Stimulated activated naive CD8-positive, alpha-beta T cell treated with anti-CD3 and anti-CD28 coated beads, Interleukin-15, amount 100 ng/mL, for 72 hours (primary cell): ENCODE measurements at places on chromosomes 12 and 14.
A peak's percentile ranks its signal among the peaks of the same experiment; 100 is the strongest.

- DNase-seq, result no peak
These were observed 1345.6 kb downstream of the FSCB start for GRCh38 chr14:43161477-43161876.

- DNase-seq, result no peak
These were observed 16.0 kb upstream of the PLEKHH1 start for GRCh38 chr14:67517083-67517482.

- no peak for DNase-seq
These were observed 134.4 kb upstream of the GRIP1 start for GRCh38 chr12:66813137-66813892.

- no peak for DNase-seq
These were observed 3.5 kb downstream of the RAP1B start for GRCh38 chr12:68614105-68614679.

- no peak for DNase-seq
These were observed 68.9 kb downstream of the KDM2B start for GRCh38 chr12:121511916-121512315.

- peak; percentile 36 for DNase-seq
These were observed 55.7 kb downstream of the TRPV4 start for GRCh38 chr12:109777544-109777943.

- no peak for DNase-seq
These were observed 148.2 kb downstream of the KIF21A start for GRCh38 chr12:39294715-39295114.

- no peak for DNase-seq
These were observed 5.5 kb downstream of the CKB start for GRCh38 chr14:103517174-103517566.

GRCh38 chr14:46248001-46248630 is 403.5 kb downstream of the RPL10L start:
- DNase-seq, result no peak

- DNase-seq, result no peak
These were observed 4.1 kb downstream of the CLEC2B start for GRCh38 chr12:9864913-9865675.

- DNase-seq, result no peak
These were observed 145.7 kb downstream of the GALC start for GRCh38 chr14:87847216-87847755.

DNA sequence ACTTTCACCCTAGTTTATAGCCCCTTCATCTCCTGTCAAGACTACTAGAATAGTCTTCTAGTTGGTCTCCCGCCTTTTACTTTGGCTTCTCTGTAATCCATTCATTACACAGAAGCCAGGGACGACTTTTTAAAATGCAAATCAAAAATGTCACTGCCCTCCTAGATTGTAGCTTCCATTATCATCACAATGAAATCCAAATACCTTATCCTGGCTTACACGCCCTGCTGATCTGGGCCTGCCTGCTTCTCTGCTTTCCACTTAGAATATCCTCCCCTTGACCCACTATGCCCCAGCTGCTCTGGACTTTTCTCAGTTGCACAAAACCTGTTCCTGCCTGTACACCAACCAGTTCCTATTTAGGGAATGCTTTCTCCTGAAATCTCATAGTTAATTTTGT is 4.5 kb upstream of the EEA1 start:
- no peak for DNase-seq

DNA sequence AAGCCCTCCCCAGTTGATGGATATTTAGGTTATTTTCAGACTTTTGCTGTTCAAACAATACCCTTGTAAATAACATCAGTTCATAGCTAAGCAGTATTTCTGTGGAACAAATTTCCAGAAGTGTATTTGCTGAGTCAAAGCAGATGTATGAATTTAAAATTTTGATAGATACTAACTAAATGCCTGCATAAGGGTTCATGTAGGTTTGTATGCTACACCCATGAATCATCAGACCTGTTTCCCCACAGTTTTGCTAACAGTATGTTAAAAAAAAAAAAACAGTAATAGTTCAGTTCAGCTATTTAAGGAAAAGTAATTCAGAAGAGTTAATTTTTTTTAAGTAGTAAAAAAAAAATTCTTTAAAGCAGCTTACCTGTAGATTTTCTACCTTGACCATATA is 236.1 kb upstream of the DIO2 start:
- no peak for DNase-seq

DNA sequence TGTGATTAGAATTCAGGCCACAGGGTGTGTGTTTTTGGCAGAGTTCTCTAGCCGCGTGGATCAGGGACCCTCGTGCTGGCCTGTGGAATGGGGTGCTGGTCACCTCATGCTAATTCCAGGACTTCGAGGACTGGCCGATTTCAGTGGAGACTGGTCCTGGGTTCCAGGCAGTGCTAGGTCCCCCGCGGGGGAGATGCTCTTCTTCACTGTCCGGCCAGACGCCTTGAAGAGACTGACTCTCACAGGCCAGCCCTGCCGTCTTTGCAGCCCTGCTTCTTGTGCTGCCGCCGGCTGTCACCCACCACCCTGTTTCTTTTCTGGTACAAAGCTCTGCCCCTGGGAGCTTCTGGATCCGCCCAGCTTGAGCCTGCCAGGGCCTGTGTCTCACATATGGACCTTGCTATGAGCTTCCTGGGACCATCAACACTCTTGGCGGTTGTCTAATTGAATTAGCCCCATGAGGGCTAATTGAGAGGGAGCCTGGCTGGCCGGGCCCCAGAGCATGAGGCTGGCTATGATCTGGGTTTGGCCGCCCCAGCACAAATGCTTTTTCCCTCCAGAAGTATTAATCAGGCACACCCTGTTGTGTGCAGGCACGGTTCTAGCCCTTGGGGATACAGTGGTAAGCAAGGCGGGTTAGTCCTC is 8.2 kb downstream of the MLXIP start:
- no peak for DNase-seq

DNA sequence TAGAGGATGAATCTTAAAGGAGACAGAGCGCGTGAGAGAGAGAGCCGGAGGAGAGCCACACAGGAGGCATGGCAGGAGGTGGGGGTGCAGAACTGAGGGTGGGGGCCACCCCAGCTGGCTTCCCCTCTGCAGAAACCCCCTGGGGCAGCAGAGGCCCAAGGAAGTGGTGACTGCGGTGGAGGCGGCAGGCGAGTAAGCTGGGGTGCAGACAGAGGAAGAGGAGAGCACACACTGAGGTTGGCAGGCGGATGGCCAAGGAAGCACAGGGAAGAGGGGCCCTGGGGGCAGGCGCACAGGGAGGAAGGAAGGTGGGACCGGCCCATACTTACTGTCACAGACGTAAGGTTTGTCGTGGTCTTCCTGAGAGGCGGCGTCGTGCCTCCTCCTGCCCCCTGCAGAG is 179.8 kb downstream of the DPF3 start:
- peak; percentile 52 for DNase-seq

DNA sequence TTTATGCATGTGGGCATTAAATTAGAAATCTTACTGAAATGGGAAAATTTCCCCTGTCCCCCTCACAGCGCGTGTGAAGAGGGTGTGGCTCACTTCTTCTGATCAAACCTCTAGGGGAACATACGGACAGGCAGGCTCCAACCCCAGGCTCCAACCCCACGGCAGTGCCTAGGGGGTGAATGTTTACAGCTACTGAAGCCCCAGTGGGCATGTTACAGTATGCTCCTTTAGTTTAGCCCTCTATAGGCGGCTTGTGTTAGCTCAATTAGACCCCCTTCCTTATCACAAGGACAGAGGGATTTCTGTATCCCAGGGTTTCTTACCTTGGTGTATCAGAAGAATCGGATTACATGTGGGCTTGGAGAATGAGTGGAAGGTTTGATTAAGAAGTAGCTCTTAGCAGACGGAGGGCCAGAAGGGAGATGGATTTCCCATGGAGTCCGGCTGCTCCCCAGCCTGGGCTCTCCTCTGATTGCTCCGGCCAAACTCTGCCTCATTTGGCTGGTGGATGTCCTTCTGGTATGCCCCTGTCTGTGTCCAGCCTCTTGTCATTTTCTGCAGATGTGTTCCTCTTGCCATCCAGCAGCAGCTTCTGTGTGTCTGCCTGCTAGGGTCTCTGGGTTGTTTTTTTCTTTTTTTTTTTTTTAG is 223.7 kb downstream of the TMTC2 start:
- no peak for DNase-seq

DNA sequence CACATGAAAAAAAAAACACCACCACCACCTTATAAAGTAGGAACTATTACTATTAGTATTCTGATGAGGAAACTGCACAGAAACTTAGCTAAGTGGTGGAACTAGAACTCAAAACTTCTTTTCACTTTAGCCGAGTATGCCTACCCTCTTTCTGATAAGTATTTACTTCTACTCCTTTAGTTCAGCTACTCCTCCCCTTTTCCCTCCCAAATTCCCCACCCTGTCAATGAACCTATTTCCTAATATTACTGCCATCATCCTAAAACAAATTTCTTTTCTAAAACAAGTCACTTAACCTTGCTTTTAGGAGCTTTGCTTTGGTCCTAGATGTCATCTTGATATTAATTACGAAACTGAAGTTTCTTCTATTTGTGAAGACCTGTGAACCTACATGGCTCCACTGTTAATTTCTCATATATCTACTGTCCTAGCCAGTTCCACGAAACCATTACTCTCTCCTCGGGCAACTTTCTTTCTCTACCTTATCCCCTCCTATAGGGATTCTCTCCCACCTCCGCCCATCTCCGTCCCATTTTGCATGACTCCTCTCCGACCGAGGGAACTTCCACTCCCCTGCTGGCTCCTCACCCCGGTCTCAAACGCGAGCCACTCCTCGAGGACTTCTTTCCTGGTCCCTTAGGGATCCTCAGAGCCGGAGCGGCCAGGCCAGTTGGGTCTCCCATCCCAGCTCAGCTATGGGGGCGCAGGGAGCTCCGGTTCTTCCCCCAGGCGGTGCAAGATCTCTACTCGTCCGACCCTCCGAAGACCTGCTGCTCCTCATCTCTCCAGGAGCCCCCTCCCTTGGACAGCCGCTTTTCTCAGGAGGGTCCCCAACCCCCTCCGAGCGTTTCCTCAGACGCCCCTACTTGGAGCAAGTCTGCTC is 1.1 kb downstream of the NUMB start:
- peak; percentile 16 for DNase-seq

- DNase-seq, result no peak
These were observed 3.1 kb downstream of the HOXC13 start for GRCh38 chr12:53941750-53942149.

DNA sequence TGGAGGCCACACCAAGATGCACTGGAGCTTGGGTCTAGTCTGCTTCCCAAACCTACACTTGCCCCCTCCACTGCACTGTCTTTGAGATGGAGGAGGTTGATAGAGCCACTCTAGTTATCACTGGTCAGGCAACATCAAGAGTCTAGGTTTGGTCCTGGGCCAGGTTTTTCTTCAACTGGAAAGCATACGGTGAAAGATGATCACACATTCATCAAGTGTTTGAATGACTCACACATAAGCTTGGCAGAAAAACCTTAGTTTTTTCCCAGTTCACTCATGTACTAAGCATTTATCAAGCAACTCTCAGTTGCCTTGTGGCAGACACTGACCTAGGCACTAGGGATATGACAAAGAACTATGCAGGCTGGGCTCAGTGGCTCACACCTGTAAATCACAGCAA is 84.5 kb downstream of the PLEKHG3 start:
- DNase-seq, result no peak

DNA sequence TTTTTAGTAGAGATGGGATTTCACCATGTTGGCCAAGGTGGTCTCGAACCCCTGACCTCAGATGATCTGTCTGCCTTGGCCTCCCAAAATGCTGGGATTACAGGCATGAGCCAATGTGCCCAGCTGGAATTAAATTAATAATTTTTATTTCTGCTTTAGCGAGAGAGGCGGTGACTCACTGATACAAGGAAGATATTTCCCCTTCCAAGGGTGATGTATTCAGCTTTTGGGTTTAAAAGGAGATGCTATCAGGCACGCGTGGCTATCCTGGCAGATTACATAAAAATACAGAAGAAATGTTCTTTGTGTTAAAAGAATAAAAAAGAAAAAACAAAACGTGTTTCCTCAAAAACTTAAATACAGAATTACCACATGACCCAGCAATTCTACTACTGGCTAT is 12.4 kb upstream of the P2RX7 start:
- DNase-seq, result no peak

GRCh38 chr14:64968167-64968566 is 4.0 kb downstream of the RAB15 start:
- no peak for DNase-seq

DNA sequence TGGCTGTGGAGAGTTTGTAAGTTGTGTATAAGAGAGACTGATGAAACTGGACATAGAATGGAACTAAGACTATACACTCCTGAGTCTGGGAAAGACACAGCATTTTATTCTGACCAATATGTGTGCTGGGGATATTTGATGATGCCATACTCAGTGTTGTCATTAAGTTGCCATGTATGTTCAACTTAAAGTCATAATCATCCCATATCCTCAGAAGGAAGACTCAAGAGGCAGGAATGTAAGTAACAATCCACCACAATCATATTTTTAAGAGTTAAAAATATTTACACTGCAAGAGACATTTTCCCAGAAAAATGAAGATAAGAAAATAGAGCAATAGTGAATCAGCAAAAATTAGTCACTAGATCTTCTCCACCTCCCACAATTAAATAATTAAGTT is 120.1 kb downstream of the MDGA2 start:
- DNase-seq, result no peak

- no peak for DNase-seq
These were observed 255.1 kb downstream of the NEDD1 start for GRCh38 chr12:97162173-97162572.

DNA sequence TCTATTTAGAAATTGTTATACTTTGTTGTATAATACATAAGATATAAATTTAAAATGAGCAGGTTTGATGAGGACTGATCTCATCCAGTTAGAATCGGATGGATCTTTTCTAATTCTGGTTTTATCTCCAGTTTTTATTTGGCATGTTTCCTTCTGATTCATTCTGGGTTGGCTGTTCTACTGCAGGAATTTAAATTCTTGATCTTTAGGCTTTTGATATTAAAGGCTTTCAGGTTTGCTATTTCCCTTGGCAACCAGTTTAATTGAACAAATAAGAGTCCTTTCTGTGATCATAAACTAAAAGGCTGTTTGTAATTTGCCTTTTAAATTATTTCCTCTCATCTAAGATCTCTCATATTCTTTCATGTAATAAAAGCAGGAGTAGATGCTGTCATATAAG is 83.4 kb downstream of the PDE6H start:
- DNase-seq, result no peak

DNA sequence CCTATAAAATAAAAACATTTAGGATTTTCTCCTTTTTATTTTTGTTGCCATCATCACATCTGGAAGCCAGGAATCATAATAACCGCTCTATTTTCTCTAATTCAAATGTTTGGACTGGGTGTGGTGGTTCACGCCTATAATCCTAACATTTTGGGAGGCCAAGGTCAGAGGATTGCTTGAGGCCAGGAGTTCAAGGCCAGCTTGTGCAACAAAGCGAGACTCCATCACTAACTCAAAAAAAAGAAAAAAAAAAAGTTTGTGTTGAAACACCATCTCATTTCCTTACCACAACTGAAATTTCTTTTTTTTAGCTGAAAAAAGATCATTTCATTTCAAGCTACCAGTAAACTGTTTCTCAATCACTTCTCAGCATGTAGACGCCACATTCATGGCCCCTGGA is 8.8 kb upstream of the BAZ1A start:
- no peak for DNase-seq

- no peak for DNase-seq
These were observed 14.8 kb upstream of the ETNK1 start for GRCh38 chr12:22610131-22610530.

GRCh38 chr12:48336061-48336460 is 14.7 kb downstream of the ZNF641 start:
- no peak for DNase-seq
